ENCODE measurements at places on chromosomes 16 and 17. TPM values are rescaled to one million over a fixed set of nuclear protein-coding genes. Genes with fewer than 3 reads are reported as not detected.

Gene STH
- not detected for total RNA-seq

Gene DNAI2
- total RNA-seq = 0.42 TPM

Gene PRSS33
- total RNA-seq = not detected

Gene OTOA
- not detected for total RNA-seq

Gene P2RX5
- 22.1 TPM for total RNA-seq

Gene HSPB9
- total RNA-seq = not detected

Gene ZSCAN10
- not detected for total RNA-seq

Gene CTF1
- total RNA-seq = 1.3 TPM

DNA sequence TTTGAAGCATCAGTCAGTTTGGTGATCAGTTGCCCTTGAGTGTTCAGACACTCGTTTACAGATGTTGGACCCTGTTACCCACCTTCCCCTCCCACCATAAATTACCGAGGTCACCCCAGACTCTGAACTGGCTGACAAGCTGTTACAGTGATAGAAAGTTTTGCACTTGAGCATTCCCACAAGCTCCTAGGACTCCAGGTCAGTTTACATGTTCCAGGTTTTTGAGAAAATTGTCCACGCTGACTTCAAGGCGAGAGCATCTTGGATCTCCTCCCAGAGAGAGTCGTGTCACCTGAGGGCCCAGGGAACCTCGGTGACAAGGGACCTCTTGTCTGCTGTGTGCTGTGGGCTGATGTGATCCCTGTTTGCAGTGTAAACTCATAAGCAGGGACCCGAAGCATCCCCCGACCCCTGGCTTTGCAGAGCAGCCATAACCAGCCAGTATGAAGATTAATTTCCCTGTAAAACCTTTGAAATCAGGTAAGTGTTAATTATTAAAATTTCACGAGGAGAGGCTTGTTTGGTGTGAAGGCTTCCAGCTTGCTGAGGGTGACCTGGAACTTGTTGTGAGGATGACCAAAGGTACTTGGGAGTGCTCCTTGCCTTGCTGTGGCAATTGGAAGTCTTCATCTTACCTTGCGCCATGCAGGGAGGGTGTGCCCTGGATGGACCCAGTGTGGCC lies 91.2 kb downstream of the CMIP start:
- H3K4me3 ChIP-seq = no peak overlapping the region
- no peak overlapping the region for H3K27ac ChIP-seq

- peak; percentile 52 for DNase-seq
- H3K36me3 ChIP-seq = peaks cover 5% of the 10 kb centered on the region
- peaks cover 53% of the 10 kb centered on the region for H3K4me1 ChIP-seq
- peak within 1 kb of the TSS; percentile 98 for H3K4me3 ChIP-seq
- H3K27me3 ChIP-seq = no peaks in the 10 kb centered on the region
- peak within 1 kb of the TSS; percentile 99 for H3K27ac ChIP-seq
Measured at GRCh38 chr17:28726226-28726626, at the start of gene TLCD1. TSS of gene TLCD1 (minus strand) at chr17:28726233. CDS start at chr17:28726097, 136 bp downstream.

- H3K4me1 ChIP-seq = peaks cover 13% of the 10 kb centered on the region
- H3K4me3 ChIP-seq = no peak overlapping the region
- no peak overlapping the region for H3K27ac ChIP-seq
- peaks cover 12% of the 10 kb centered on the region for H3K36me3 ChIP-seq
Measured at GRCh38 chr17:9432134-9432885, 143.3 kb downstream of the STX8 start.

DNA sequence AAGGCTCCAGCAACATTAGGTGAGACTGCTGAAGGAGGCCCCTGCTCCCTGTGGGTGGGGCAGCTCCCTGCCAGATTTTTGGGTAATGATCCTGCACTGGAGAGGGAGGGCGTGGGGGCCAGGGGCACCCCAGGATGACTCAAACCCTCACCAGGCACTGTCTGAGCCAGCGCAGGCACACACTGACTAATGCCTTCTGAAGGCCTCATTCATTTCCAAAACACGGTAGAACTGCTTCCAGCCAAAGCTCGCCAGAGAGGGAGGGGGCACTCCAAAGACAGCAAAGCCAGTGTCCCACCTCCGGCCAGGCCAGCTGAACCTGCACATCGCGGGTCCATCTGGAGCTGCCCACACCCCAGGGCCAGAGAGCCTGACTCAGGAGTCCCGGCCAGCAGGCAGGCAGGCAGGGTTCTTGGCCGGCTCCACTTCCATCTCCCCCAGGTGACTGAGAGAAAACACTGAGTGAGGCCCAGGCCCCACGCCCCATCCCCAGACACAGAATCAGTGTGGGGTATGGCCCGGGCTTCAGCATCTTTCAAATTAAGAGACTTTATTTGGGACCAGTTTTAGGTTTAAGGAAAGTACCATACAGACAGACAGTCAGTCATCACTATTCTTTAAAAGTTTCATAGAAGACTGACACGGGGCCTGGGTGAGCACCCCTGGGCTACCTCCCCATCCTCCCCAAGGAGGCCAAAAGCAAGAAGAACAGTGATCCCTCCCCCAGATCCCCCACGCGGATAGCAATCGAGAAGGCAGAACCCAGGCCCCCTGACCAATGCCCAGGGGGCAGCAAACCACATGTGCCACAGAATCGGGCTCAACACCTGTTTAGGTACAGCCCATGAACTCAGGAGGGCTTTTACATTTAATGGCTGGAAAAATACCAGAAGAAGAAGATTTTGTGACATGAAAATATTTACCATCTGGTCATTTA lies 2.3 kb downstream of the PIEZO1 start:
- no peak for DNase-seq
- H3K4me1 ChIP-seq = peaks cover 54% of the 10 kb centered on the region
- no peaks in the 10 kb centered on the region for H3K36me3 ChIP-seq
- H3K4me3 ChIP-seq = peak overlapping the region; percentile 82
- H3K27ac ChIP-seq = peak overlapping the region; percentile 94

GRCh38 chr17:44981221-44981968 lies 13.3 kb upstream of the C1QL1 start:
- H3K36me3 ChIP-seq = no peaks in the 10 kb centered on the region
- H3K27me3 ChIP-seq = peaks cover 36% of the 10 kb centered on the region
- no peak overlapping the region for H3K27ac ChIP-seq
- no peak overlapping the region for H3K4me3 ChIP-seq
- no peak for DNase-seq

- H3K27me3 ChIP-seq = peaks cover 3% of the 10 kb centered on the region
- H3K4me3 ChIP-seq = no peak overlapping the region
- H3K4me1 ChIP-seq = no peaks in the 10 kb centered on the region
- no peak for DNase-seq
- no peak overlapping the region for H3K27ac ChIP-seq
- no peaks in the 10 kb centered on the region for H3K36me3 ChIP-seq
Measured at GRCh38 chr17:28468781-28469180, 4.7 kb upstream of the SLC13A2 start.

DNA sequence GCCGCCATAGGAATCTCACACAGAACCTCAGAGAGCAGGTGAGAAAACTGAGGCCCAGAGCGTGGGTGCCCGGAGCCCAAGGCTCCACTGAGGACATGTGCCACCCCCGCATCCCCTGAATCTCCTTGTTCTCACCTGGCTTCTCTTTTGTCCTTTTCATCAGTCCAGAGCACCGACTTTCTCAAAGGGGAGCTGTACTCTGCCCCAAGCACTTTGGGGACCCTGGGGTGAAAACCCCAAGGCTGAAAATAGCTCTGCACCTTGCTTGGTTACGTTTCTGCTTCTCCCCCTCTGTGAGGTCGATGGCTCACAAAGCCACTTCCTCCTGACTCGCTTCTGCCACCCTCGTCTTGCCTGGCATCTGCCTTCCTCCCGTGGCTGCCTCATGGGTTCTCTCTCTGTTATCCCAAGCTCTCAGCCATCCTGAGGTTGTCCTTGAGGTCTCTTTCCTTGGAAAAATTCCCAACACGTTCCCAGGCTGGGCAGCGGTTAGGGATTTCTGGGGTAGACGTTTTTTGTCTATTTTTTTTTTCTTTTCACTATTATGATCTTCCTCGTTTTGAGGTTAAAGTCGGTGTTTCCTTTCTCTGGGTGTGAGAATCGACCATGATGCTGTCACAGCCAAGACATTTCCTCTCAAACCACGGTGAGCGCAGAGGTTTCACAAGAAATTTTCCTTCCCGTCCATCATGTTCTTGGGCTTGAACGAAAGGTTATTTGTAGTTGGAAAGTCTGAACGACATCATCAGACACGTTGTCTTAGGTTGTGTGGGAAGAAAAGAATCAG lies 37.2 kb downstream of the IRF8 start:
- no peaks in the 10 kb centered on the region for H3K36me3 ChIP-seq
- H3K4me1 ChIP-seq = peaks cover 31% of the 10 kb centered on the region
- peak overlapping the region; percentile 82 for H3K4me3 ChIP-seq

- DNase-seq = no peak
- peaks cover 12% of the 10 kb centered on the region for H3K27me3 ChIP-seq
- no peak overlapping the region for H3K4me3 ChIP-seq
- H3K36me3 ChIP-seq = no peaks in the 10 kb centered on the region
- peak overlapping the region; percentile 52 for H3K27ac ChIP-seq
- H3K4me1 ChIP-seq = peaks cover 25% of the 10 kb centered on the region
Measured at GRCh38 chr16:66961914-66962313, 848 bp downstream of the CES3 start.

DNA sequence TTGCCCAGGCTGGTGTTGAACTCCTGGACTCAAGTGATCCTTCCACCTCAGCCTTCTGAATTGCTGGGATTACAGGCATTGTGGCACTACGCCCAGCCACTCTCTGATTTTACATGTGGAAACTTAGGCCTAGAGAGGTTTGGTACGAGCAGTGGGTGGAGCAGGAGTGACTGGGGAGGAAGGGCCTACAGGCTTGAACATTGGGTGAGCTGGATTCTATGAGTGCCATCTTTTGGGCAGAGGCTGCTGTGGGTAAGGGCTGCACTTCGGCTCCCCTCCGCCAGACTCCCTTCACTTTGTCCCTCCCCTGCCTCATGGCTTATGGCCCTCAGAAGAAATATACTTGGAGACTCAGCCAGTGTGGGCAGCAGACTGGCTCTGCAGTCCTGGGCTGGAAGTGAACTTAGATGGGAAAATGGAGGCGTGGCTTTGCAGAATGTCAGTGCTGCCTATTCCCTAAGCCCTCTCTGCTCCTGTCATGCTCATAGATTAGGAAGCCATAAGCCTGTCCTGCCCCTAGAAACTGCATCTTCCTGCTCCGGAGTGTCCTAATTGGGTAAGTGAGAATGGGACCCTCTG lies 9.5 kb upstream of the MRC2 start:
- no peaks in the 10 kb centered on the region for H3K27me3 ChIP-seq
- no peak for DNase-seq
- no peaks in the 10 kb centered on the region for H3K4me1 ChIP-seq
- peak overlapping the region; percentile 34 for H3K27ac ChIP-seq
- peaks cover 27% of the 10 kb centered on the region for H3K36me3 ChIP-seq

- H3K4me1 ChIP-seq = peaks cover 15% of the 10 kb centered on the region
- H3K4me3 ChIP-seq = peak overlapping the region; percentile 39
- H3K27me3 ChIP-seq = peaks cover 34% of the 10 kb centered on the region
- no peak overlapping the region for H3K27ac ChIP-seq
Measured at GRCh38 chr17:81365148-81365600, 30.1 kb upstream of the BAHCC1 start.

GRCh38 chr17:76672270-76672851 lies 28.8 kb upstream of the ST6GALNAC1 start:
- H3K4me1 ChIP-seq = peaks cover 42% of the 10 kb centered on the region
- H3K27me3 ChIP-seq = no peaks in the 10 kb centered on the region
- H3K36me3 ChIP-seq = no peaks in the 10 kb centered on the region

- H3K27ac ChIP-seq = no peak overlapping the region
- no peak for DNase-seq
- no peaks in the 10 kb centered on the region for H3K36me3 ChIP-seq
- no peak overlapping the region for H3K4me3 ChIP-seq
Measured at GRCh38 chr17:79950306-79950705, 85.4 kb downstream of the TBC1D16 start.

- DNase-seq = peak; percentile 52
- no peak overlapping the region for H3K4me3 ChIP-seq
- H3K4me1 ChIP-seq = peaks cover 15% of the 10 kb centered on the region
- no peaks in the 10 kb centered on the region for H3K27me3 ChIP-seq
- no peaks in the 10 kb centered on the region for H3K36me3 ChIP-seq
- H3K27ac ChIP-seq = peak overlapping the region; percentile 44
Measured at GRCh38 chr16:81623365-81624102, 155.6 kb upstream of the PLCG2 start.

DNA sequence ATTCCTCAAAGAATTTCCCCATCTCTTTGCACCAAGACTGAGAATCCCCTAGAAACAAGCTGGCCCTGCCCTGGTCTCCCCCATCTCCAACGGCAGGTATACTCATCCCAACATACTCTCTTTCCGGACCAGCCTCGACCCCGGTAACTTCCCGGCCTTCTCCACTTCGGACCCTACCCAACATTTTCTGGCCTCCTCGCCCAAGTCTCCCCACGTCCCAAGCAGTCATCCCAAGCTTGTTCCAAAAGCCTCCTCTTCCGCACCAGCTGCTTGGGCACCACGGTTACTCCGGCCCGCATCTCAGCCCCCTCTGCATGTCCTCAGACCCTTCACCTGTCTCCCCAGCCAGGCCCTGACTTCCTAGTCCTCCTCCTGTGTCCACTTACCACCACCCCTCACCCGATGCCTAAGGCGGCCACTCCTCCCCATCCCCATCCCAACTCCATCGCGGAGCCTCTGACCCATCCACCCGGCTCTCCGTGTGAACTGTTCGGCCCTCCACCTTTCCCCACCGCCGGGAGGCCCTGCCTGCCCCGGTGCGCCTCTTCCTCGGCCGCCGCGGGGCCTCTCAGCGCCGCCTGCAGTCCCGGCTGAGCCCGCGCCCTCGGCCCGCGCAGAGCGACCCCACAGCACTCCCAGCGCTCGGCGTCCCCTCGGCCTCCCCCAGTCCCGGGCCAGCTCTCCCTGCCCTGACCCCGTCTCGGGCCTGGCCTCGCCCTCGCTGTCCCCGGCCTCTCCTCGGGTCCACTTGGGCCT lies 994 bp downstream of the PITPNA start:
- no peaks in the 10 kb centered on the region for H3K27me3 ChIP-seq
- peak overlapping the region; percentile 91 for H3K27ac ChIP-seq
- H3K4me1 ChIP-seq = peaks cover 22% of the 10 kb centered on the region
- peak; percentile 22 for DNase-seq
- peaks cover 3% of the 10 kb centered on the region for H3K36me3 ChIP-seq

GRCh38 chr16:50086176-50086575 lies 20.4 kb downstream of the HEATR3 start:
- DNase-seq = no peak
- H3K27me3 ChIP-seq = no peaks in the 10 kb centered on the region
- H3K4me1 ChIP-seq = peaks cover 10% of the 10 kb centered on the region
- peaks cover 29% of the 10 kb centered on the region for H3K36me3 ChIP-seq
- no peak overlapping the region for H3K4me3 ChIP-seq
- no peak overlapping the region for H3K27ac ChIP-seq

- H3K27me3 ChIP-seq = peaks cover 4% of the 10 kb centered on the region
- DNase-seq = no peak
- H3K27ac ChIP-seq = no peak overlapping the region
- H3K4me3 ChIP-seq = no peak overlapping the region
Measured at GRCh38 chr16:50996166-50996829, 154.8 kb downstream of the SALL1 start.

- peaks cover 2% of the 10 kb centered on the region for H3K4me1 ChIP-seq
- no peak overlapping the region for H3K4me3 ChIP-seq
- no peaks in the 10 kb centered on the region for H3K36me3 ChIP-seq
- H3K27me3 ChIP-seq = peaks cover 14% of the 10 kb centered on the region
Measured at GRCh38 chr17:13562271-13562800, 39.4 kb downstream of the HS3ST3A1 start.
